HCT116 (cell line): ENCODE measurements at places on chromosomes 16 and 17.

- DNase-seq, result no peak
These were observed 93.5 kb downstream of the CACNG1 start for GRCh38 chr17:67137860-67138259.

DNA sequence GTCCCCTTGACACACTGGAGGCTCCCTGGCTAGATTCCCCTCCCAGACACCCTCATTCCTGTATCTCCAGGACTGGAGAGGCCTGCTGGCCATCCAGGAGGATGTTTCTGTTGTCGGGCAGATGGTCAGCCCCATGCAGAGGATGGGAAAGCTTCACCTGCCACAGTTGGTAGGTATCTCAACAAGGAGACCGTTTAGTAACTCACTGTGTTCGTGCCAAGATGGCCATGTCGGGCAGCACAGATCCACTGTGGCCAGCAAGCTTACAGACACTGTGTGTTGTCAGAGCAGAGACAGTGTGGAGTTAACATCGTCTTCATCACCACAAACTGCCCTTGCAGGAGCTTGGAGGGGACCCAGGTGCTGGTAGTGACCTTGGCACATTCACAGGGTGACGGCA, 390.9 kb downstream of the SEC14L1 start:
- no peak for DNase-seq

DNA sequence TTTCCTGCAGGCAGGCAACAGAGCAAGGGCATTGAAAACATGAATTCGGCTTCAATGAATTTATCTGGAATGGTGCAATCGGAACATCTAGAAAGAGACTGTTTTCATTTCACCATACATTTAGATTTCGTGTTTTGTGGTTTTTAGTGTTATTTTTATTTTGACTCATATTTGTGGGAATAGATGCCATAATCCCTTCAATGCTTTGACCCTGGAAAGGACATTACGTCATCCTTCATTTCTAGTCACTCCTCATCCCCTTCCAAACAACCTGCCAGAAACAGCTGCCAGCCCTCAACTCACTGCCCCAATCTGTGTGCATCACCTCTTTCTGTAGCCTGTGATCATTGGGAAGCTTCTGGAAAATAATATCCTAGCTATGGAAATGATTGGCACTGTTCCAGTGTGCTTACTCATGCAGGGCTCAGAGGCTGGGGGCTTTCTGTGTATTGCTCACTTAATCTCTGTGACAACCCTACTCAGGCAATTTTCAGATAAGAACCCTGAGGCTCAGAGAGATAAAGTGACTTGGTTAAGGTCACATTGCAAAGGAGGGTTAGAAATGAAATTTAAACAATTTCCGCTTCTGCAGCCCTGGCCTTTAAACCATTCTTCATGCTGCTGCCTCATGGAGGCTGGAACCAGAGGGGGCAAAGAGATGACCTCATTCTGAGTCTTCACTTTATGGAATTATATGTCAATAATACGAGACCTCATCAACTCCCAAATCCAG, 9.5 kb upstream of the KSR1 start:
- DNase-seq, result no peak

- no peak for DNase-seq
These were observed 230.7 kb downstream of the KATNIP start for GRCh38 chr16:27780468-27781194.

DNA sequence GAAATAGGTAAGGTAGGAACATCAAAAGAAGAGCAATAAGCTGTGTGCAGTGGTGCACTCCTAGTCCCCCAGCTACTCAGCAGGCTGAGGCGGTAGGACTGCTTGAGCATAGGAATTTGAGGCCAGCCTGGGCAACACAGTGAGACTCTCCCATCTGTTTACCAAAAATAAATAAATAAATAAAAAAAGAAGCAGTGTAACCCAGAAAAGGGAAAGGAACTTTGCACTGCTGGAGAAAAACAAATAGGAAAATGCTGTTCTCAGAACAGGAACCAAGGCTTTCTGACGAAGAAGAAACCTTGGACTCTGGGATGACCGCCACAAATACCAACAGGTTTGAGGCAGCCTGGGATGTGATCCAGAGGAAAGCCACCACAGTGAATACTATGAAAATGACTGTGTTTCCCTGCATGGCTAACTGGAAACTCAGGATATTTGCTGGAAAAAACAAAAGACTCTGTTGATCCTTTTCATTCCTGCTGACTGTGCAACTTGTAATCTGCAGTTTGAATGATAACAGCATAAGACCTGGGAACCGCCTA, 41.2 kb downstream of the TTC19 start:
- no peak for DNase-seq

GRCh38 chr17:64441772-64442540, 7.0 kb upstream of the MILR1 start:
- no peak for DNase-seq

GRCh38 chr16:85216522-85217375, 104.5 kb upstream of the CIBAR2 start:
- DNase-seq, result no peak

- no peak for DNase-seq
These were observed 385.4 kb upstream of the RBFOX1 start for GRCh38 chr16:6947291-6947690.
